ENCODE measurements at places on chromosomes 16 and 17. TPM values are rescaled to one million over a fixed set of nuclear protein-coding genes. Genes with fewer than 3 reads are reported as not detected.

KRTAP2-3 gene
- 0.26 TPM for total RNA-seq

PTGES3L gene
- 0.11 TPM for total RNA-seq

SRL gene
- total RNA-seq, result 0.32 TPM

ZP2 gene
- not detected for total RNA-seq

EXOC7 gene
- total RNA-seq, result 94.1 TPM

Measured in articular chondrocyte of knee joint (primary cell).